ENCODE measurements at places on chromosomes 11 and 22. TPM values are rescaled to one million over a fixed set of nuclear protein-coding genes. Genes with fewer than 3 reads are reported as not detected.

The GAS2 gene
- 0.87 TPM for total RNA-seq

- peak overlapping the region; percentile 78 for H3K27ac ChIP-seq
- peak overlapping the region; percentile 73 for H3K4me3 ChIP-seq
- H3K4me1 ChIP-seq = peaks cover 27% of the 10 kb centered on the region
- peaks cover 10% of the 10 kb centered on the region for H3K36me3 ChIP-seq
Observed at GRCh38 chr11:66071381-66071801, 1.3 kb downstream of the PACS1 start.

The RIMBP3C gene
- 0.90 TPM for total RNA-seq

The RBX1 gene
- total RNA-seq = 50.7 TPM

DNA sequence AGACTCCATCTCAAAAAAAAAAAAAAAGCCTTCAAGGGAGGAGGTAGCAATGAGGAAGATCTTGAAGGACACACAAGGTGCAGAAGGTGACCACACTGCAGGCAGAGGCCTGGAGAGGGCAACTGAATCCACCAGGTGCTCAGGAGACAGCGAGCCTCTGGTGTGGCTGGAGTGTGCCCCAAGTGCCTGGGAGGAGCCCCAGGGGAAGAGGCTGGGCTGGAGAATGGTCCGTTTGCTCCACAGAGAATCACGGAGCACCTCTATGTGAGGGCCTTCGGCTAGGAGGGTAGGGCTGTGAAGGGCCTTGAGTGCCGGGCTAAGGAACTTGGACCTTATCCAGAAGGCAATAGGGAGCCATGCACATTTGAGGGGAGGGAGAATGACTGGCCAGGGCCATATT, 50.3 kb downstream of the ARRB1 start:
- DNase-seq = no peak
- no peaks in the 10 kb centered on the region for H3K27me3 ChIP-seq
- H3K4me1 ChIP-seq = peaks cover 16% of the 10 kb centered on the region
- no peak overlapping the region for H3K4me3 ChIP-seq
- H3K27ac ChIP-seq = no peak overlapping the region

The GSTT2B gene
- 6.5 TPM for total RNA-seq

DNA sequence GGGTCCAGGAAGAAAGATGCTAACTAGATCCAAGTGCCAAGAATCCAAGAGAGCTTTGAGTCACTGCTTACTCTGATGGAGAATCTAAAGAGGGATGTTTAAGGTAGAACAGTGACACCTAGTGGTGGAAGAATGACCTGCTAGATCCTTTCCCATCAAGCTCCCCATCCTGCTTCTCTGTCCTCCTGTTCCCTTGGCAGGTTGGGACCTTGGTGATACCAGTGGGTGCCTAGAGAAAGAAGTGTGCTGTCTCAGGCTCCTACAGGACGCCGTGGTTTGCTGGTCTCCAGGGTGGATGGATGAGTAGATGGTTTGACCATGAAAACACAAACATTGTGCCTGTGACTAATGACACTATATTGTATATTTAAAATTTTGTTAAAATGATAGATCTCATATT, 383.7 kb downstream of the TMEM135 start:
- no peaks in the 10 kb centered on the region for H3K4me1 ChIP-seq
- H3K4me3 ChIP-seq = no peak overlapping the region
- no peaks in the 10 kb centered on the region for H3K36me3 ChIP-seq

The P2RX6 gene
- 0.46 TPM for total RNA-seq

DNA sequence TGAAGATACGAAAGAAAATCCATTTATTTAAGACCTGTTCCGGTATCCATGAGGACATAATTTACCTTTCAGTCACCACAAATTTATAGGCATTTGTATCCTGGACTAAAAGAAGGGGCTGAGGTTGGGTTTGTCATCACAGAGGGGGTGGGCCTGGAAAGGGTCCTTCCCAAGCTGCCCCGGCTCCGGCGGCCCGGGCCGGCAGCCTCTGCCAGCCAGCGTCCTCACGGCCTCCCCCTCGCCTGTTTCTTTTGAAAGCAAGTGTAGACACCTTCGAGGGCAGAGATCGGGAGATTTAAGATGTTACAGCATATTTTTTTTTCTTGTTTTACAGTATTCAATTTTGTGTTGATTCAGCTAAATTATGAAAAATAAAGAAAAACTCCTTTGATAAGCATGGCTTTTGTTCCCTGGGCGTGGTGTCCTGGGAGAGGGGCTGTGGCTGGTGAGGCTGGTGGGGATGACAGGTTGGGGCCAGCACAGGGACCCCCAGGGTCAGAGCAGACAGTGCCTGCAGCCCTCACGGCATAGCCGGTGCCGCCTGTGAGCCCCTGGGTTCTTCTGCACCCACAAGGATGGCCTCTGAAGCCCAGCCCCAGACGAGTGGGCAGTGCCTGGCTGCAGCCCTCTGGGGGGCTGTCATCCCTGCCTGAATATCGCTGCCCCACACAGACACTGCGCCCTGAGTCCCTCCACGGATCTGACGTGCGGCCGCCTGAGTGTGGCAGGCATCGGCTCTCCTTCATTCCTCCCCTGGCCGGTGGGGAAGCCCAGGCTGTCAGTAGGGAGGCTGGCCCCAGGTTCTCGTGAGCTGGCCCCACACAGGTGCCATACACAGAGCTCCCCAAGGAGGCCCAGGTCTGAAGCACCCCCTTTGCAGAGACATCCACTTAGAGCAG, 1075.9 kb downstream of the BRD1 start:
- H3K4me1 ChIP-seq = no peaks in the 10 kb centered on the region
- H3K4me3 ChIP-seq = no peak overlapping the region
- H3K27ac ChIP-seq = no peak overlapping the region

The CD44 gene
- 1,819 TPM for total RNA-seq

- H3K27me3 ChIP-seq = peaks cover 1% of the 10 kb centered on the region
- DNase-seq = no peak
- H3K4me3 ChIP-seq = no peak overlapping the region
- peaks cover 4% of the 10 kb centered on the region for H3K4me1 ChIP-seq
- H3K36me3 ChIP-seq = no peaks in the 10 kb centered on the region
Observed at GRCh38 chr11:47587723-47588326, 1.3 kb downstream of the FAM180B start.

The PDGFD gene
- 1.3 TPM for total RNA-seq

- no peak overlapping the region for H3K27ac ChIP-seq
- H3K4me3 ChIP-seq = no peak overlapping the region
- no peaks in the 10 kb centered on the region for H3K27me3 ChIP-seq
Observed at GRCh38 chr11:36022882-36023281, 79.0 kb downstream of the LDLRAD3 start.

The MYOD1 gene
- not detected for total RNA-seq

DNA sequence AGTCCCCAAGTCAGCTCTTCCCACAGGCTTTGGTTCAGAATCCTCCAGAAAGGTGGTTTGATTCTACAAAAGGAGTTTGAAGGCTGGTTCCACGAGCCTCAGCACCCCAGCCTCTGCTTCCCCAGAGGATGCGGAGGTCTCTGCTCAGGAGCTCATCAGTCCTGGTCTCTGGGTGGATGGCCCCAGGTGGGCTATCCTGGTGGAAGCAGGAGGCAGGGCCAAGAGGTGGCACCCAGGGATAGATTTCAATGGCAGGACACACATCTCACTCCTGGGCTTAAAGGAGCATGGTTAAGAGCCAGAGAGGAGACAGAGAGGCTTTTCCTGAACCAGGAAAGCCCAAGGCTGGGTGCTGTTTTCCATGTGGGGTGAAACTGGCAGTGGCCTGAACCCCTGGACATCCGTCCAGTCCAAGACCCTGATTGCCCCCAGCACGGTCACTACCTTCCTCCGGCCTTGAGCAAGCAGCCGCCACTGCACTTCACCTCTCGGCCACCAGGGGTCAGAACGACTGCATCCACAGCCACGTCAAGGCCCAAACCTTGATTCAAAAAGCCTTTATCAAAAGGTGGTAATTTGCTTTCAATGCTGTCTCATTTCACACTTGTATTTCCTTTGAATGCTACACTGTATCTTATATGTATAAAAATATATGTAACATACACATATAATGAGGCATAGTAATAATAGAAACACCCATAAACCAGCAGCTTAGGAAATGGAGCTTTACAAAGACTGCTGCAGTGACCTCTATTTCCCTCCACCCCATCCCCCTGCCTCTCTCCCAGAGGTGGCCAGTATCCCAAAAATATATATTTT, 19.3 kb upstream of the FXYD2 start:
- H3K36me3 ChIP-seq = no peaks in the 10 kb centered on the region
- peaks cover 20% of the 10 kb centered on the region for H3K27me3 ChIP-seq
- H3K27ac ChIP-seq = no peak overlapping the region
- peak; percentile 54 for DNase-seq
- H3K4me3 ChIP-seq = no peak overlapping the region
- H3K4me1 ChIP-seq = no peaks in the 10 kb centered on the region

- no peak for DNase-seq
- no peaks in the 10 kb centered on the region for H3K4me1 ChIP-seq
- H3K36me3 ChIP-seq = no peaks in the 10 kb centered on the region
- H3K27ac ChIP-seq = no peak overlapping the region
- no peak overlapping the region for H3K4me3 ChIP-seq
Observed at GRCh38 chr11:99952816-99953215, 734.3 kb upstream of the ARHGAP42 start.

DNA sequence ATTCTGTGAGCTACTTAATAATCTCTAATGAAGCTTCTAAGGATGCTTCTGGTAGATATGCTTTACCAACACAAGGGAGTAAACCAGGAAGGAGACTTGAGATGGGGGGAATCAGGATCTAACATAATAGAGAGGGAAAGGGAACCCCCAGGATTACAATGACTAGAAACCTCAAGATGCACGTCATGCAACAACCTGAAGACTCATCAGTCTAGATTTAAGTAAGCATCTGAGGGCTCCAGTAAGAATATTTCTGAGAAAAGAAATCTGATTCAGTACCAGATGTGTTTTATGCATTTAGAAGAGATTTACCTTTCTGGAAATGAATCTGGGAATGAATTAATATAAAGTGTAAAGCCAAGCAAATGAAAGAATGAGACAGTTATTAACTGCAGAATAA, 15.2 kb downstream of the KDM4D start:
- H3K27me3 ChIP-seq = peaks cover 21% of the 10 kb centered on the region
- H3K4me3 ChIP-seq = no peak overlapping the region
- H3K36me3 ChIP-seq = no peaks in the 10 kb centered on the region

GRCh38 chr11:64086258-64087123, 50.8 kb downstream of the FLRT1 start:
- no peak overlapping the region for H3K4me3 ChIP-seq
- DNase-seq = no peak
- H3K27me3 ChIP-seq = no peaks in the 10 kb centered on the region
- H3K36me3 ChIP-seq = no peaks in the 10 kb centered on the region
- no peak overlapping the region for H3K27ac ChIP-seq

DNA sequence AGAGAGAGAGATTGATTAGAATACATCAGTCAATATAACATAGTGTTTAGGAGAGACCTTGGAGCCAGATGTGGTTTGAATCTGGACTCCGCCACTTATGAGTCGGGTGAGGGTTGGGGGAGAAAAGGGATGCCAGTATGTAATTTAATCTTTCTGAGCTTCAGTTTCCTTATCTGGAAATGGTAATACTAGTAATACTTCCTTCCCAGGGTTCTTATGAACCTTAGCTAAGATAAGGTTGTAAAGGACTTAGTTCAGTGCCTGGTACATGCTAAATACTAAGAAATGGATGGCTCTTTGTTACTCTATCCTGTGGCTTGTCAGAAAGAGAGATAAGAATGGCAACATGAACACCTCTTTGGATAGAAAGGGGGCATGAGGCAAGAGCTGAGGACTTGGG, 226.1 kb upstream of the NARS2 start:
- H3K27ac ChIP-seq = peak overlapping the region; percentile 40
- no peak overlapping the region for H3K4me3 ChIP-seq
- H3K36me3 ChIP-seq = no peaks in the 10 kb centered on the region
- H3K27me3 ChIP-seq = no peaks in the 10 kb centered on the region
- DNase-seq = no peak

DNA sequence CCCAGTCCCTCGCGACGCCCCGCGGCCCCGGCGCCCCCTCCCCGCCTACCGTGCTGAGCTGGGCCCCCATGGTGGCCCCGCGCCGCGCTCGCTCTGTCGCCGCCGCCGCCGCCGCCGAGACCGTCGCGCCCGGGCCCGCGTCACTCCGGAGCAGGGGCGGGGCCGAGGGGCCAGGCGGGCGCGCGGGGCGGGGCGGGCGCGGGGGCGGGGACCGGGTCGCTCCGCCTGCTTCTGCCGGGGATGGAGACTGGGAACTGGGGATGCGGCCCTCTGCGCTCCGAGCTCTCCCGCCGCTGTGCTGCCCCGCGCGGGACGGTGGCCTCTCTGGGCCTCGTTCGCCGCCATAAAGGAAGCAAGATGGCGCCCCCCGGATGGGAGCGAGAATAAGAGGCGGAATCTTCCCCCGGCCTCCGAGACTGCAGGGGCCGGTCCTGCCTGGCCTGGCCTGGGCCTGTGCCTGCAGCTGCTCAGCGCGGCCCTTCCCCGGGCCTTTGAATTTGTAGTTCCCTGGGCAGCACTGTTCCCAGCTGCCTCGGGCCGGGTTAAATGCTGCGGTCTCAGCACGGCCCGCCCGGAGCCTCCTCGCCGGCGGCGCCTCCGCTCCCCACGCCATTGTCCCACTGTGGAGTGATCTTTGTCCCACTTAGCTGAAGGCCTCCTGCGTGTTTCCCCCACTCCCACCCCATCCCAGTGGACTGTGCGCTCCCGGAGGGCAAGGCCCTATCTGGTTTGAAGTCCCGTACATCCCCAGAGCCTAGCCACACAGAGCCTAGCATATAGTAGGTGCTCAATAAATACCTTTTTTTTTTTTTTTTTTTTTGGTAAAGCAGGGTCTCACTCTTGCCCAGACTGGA, at the start of gene CYB5R3:
CYB5R3 (minus strand) TSS at position 147 of the 854 bp plus-strand sequence; CDS start at position 70, 77 bp downstream.
- H3K27ac ChIP-seq = peak within 1 kb of the TSS; percentile 85
- peak within 1 kb of the TSS; percentile 87 for H3K4me3 ChIP-seq
- no peak for DNase-seq
- no peaks in the 10 kb centered on the region for H3K4me1 ChIP-seq
- no peaks in the 10 kb centered on the region for H3K36me3 ChIP-seq
- H3K27me3 ChIP-seq = no peaks in the 10 kb centered on the region

DNA sequence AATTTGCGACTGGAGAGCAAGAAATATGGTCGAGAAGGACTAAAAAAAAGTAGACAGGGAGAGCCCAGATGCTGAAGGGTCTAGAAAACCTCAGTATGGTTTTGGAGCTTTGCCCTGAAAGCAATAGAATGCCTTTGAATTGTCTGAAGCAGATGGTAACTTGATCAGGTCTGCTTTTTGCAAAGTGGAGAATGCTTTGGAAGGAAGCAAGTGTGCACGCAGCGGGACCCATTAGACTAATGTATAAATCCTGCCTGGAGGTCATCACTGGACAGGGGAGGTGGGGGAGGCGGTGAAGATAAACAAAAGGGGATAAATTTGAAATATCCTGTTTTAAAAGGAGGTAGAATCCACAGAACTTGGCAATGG, 757 bp upstream of the HINFP start:
- H3K27me3 ChIP-seq = no peaks in the 10 kb centered on the region
- H3K4me3 ChIP-seq = peak overlapping the region; percentile 79
- H3K36me3 ChIP-seq = peaks cover 5% of the 10 kb centered on the region
- peaks cover 12% of the 10 kb centered on the region for H3K4me1 ChIP-seq
- DNase-seq = no peak

The METTL15 gene
- total RNA-seq = 11.4 TPM

Data from Panc1 (cell line).